ENCODE measurements at places on chromosomes 4 and X.

DNA sequence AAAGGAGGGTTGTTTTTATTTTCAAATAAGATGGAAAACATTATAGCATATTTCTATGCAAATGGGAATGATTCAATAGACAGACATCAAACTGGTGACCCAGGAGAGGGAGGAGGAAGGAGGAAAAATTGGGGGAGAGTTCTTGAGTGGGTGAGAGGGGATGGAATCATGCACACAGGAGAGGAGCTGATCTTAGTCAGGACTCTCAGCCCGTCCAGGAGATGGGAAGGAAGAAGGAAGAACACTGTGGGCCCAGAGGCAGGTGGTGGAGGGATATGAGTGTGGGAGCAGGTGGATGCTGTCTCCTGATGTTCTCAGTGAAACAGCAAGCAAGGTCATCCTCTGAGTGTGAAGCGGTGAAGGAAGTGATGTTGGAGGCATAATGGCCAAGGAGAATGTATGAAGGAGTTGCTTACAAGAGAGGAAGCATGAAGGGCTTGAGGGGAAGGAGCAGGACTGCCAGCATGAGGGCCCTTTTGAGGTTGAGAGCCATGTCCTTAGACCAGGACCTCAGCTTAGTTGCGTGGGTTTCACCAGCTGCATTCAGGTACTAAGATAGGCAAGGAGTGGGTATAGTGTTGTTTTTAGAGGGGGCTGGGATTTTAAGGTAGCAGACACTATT lies 161.7 kb upstream of the NAP1L5 start:
- no peak for DNase-seq

- DNase-seq = no peak
Measured at GRCh38 chr4:184812199-184812542, 13.6 kb downstream of the ACSL1 start.

GRCh38 chrX:38232079-38232686 lies 11.5 kb upstream of the SRPX start:
- DNase-seq = peak; percentile 47

DNA sequence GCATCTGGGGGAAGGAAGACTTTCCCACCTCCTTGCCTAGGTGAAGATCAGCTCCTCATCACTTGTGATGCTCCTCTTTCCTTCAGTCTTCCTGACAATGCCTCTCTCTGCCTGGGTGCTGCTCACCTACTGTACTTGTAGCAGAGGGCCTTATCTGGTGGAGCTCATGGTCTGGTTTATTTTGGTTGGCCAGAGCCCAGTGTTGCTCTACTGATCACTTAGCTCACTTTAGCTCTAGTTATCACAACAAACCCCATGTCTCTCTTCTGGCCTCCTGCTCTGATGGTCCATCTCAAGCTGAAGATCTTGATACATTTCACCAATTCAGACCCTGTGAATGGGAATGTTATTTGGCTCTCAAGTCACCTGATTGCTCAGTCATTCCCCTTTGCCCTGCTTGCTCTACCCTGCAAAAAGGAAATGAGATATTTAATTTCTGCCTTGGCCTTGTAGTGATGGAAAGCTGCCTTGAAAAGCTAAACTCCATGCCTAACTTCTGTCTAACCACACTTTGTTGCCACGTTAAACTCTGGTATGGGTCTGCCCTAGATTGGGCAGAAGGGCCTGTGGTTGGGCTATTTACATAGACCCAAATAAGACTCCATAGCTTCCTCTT lies 30.3 kb upstream of the ADH1C start:
- no peak for DNase-seq

GRCh38 chrX:104173841-104174240 lies 7.6 kb downstream of the FAM199X start:
- no peak for DNase-seq
